ENCODE measurements at places on chromosomes 5 and 9.
A peak's percentile ranks its signal among the peaks of the same experiment; 100 is the strongest.

GRCh38 chr9:111056538-111056937 is 18.3 kb upstream of the LPAR1 start:
- DNase-seq = peak; percentile 39

DNA sequence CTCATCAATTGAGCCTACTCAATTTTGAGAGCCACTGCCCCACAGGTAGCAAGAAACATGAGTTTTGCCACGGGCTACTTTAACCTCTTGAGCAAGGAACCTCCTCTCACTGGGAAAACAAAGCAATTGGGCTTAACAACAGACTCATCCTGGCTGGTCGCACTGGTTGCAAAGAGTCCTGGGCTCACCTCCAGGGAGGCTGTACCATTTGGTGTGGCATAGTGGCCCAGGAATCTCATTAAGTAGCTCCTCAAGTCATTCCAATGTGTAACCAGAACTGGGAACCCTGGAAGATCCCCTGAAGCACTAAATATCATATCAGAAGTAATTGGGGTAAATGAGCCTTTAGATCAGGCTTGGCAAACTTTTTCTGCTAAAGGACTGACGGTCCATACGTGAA is 78.5 kb downstream of the MYO10 start:
- DNase-seq = no peak

GRCh38 chr5:122919969-122920368 is 74.6 kb downstream of the SNX24 start:
- no peak for DNase-seq

DNA sequence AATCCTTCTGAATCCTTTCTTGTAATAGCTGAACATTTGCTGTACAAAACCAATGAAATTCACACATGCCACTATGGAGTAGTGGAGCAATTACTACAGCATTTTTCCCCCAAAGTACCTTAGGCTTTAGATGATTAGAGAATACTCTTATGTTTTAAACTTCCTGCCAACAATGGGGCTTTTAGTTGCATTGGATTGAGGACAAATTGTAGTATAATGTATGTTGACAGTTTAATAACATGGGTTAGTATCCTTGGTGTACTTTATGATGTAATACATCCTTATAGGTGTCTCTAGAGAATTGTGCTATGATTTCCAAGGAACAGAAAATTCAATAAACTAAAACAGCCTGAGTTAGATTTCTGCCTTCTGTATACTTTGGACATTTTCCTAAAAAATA is 422.7 kb upstream of the GRAMD2B start:
- DNase-seq = no peak

GRCh38 chr5:9626955-9627354 is 3.2 kb downstream of the TAS2R1 start:
- no peak for DNase-seq

DNA sequence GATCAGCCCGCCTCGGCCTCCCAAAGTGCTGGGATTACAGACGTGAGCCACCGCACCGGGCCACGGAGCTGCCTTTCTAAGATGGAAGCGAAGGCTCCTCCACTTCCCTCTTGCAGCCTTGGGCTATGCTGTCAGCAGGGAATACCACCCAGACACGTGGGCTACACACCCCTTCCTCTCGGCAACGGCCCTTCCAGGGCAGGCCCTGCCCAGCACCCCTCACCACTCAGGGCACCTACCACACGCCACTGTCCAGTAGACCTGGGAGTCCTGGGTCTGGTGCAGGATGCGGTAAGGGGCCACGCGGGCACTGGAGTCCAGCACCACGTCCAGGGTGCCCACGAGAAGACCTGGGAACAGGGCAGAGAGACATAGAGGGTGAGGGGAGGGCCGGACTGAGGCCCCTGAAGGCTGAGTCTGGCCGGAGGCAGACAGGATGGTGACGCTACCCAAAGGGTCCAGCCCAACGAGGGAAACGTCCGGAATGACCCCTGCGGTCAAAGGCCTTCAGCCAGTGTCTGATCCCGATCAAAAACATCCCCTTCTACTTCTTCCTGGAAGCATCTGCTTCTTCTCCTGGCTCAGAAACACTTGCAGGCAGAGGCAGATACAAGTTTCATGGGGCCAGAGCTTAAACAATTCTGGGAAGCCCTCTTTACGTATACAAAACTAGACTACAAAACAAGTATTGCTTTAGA is 3.1 kb downstream of the TBC1D9B start:
- DNase-seq = no peak

DNA sequence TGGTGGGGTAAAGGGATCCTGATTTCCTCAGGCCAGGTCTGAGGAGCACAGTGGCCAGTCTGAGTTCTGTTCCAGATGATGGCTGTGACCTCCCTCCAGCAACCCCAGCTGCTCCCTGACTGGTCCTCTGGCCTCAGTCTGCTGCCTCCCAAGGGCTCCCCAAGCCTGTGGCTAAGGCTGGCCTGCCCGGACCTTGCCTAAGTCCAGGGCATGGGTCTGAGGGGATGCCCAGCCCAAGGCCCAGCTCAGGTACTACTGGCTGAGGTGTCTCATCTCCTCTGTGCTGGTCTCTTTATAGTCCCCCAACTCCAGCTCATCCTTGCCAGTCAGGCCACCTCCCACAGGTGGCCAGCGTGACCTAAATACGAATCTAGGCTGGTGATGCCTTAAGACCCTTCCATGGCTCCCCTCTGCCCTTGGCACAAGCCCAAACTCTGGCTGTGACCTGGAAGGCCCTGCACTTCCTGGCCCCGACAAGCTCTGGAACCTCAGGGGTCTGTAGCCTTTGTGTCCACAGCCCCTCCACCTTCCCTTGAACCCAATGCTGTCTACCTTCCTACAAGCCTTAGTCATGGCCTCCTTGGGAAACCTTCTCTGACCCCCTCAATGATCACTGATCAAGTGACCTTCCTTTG is 9.8 kb downstream of the KIF12 start:
- DNase-seq = no peak

DNA sequence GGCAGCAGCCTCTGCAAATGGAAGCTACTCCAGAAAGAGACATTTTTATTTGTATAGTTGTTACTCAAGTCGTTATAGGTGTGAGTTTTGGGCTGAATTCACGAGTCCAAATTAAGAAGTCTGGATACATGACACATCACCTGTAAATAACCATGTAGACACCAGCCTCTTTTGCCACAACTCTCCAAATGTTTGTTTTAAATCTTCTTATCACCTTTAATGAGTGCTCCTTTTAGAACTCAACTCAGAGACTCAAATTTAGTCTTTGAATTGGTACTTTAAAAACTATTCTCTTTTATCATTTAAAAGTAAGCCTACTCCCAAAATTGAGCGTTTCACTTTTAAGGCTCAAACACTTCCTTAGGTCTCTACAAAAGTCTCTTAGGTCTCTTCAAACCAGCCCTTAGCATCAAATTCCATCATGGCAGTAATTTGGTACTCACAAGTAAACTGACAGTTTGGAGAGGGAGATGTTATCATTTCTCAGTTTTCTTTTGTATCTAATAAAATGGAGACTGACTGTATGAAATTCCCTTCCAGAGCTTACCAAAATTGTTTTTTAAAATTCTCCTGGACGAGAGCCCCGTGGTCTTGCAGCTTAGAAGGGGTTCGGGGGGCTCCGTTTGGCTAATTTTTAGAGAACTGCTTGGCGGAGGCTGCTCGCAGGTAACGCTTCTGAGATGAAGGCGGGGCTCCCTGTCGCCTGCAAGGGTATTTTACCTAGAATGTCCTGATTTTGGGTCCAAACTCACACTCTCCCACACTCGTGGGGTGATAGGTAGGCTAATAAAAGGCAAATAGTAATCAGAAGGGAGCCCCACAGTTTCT is 194.6 kb downstream of the MEF2C start:
- DNase-seq = no peak

GRCh38 chr5:2143646-2144353 is 261.1 kb upstream of the IRX4 start:
- no peak for DNase-seq

GRCh38 chr5:98770209-98770910 is 3.1 kb upstream of the RGMB start:
- peak; percentile 72 for DNase-seq

DNA sequence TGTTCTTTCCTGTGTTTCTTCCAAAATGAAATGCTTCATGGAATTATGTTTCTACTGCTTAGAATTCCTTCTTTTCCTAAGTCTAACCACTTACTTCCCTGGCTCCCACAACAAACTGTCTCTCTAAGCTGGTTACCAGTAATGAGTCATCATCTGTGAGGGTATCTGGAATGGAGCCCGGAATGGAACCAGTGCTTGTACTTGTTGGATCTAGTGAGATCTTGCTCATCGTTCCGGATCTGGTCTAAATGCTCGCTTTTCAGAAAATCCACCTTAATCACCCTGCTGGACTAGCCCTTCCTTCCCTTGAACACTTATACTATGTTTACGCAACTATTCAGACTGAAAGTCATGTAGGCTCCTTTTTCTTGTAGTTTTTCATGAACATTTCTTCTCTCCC is 184.8 kb downstream of the PBX3 start:
- peak; percentile 99 for DNase-seq

DNA sequence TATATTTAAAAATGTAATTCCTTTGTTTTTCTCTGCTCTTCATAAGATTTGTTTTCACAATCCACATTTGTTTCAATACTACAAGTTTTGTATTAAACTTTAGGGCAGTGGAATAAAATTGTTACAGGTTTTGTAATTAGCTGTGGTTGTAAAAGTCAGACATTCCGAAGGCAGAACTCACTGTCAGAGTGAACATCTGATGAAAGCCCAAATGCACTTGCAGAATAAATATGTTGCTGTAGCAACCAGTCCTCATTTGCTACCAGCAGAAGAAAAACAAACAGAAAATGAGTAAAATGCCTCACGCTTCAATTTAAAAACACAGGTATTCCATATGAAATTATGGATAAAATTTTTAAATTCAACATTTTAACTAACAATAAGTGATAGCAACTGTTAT is 740.1 kb upstream of the FAM174A start:
- no peak for DNase-seq

- DNase-seq = no peak
Measured at GRCh38 chr5:142239394-142240159, 85.2 kb downstream of the SPRY4 start.

GRCh38 chr5:6596388-6596787 is 36.5 kb downstream of the NSUN2 start:
- DNase-seq = no peak

DNA sequence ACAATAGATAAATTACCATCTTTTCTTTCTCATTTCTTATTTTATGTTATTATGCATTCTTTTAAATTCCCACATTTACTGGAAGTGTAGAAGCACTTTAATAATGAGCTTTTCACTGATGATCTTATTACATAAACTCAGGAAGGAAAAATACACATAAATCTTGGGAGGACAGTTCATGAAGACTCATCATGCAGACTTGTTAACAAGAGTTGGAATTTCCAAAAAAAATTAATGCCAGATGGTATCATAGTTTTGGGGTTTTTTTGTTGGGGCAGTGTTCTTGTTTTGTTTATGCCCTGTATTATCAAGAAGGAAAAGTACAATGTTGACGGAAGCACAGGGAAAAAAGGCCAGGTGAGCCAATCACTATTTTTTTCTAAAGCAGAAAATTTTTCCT is 35.1 kb downstream of the CEMIP2 start:
- DNase-seq = no peak

GRCh38 chr9:115385383-115386122 is 267.6 kb upstream of the TNC start:
- DNase-seq = no peak

DNA sequence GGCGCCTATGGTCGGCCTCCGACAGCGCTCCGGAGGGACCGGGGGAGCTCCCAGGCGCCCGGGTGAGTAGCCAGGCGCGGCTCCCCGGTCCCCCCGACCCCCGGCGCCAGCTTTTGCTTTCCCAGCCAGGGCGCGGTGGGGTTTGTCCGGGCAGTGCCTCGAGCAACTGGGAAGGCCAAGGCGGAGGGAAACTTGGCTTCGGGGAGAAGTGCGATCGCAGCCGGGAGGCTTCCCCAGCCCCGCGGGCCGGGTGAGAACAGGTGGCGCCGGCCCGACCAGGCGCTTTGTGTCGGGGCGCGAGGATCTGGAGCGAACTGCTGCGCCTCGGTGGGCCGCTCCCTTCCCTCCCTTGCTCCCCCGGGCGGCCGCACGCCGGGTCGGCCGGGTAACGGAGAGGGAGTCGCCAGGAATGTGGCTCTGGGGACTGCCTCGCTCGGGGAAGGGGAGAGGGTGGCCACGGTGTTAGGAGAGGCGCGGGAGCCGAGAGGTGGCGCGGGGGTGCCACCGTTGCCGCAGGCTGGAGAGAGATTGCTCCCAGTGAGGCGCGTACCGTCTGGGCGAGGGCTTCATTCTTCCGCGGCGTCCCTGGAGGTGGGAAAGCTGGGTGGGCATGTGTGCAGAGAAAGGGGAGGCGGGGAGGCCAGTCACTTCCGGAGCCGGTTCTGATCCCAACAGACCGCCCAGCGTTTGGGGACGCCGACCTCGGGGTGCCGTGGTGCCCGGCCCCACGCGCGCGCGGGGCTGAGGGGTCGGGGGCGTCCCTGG is 561 bp downstream of the DAPK1 start:
- DNase-seq = no peak

- no peak for DNase-seq
Measured at GRCh38 chr5:50623666-50624065, 42.8 kb upstream of the PARP8 start.

- DNase-seq = no peak
Measured at GRCh38 chr9:92737611-92738299, 26.9 kb downstream of the BICD2 start.

GRCh38 chr9:673264-673965 is 168.1 kb upstream of the DMRT1 start:
- DNase-seq = no peak

DNA sequence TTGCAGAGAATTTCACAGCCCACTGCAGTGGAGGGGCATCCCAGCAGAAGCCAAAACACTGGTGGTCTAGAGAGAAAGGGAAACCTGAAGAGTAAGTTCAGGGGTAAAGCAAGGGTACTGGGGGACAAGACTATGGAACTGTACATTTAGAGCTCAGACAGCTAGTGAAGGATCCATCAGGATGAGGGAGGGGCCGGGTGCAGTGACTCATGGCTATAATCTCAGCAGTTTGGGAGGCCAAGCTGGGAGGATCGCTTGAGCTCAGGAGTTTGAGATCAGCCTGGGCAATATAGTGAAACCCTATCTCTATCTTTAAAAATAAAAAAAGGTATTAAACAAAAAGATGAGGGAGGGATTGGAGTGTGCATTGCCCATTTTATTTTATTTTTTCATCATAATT is 7.8 kb upstream of the ANKH start:
- peak; percentile 27 for DNase-seq

GRCh38 chr9:134593286-134594077 is 48.1 kb upstream of the COL5A1 start:
- DNase-seq = no peak

DNA sequence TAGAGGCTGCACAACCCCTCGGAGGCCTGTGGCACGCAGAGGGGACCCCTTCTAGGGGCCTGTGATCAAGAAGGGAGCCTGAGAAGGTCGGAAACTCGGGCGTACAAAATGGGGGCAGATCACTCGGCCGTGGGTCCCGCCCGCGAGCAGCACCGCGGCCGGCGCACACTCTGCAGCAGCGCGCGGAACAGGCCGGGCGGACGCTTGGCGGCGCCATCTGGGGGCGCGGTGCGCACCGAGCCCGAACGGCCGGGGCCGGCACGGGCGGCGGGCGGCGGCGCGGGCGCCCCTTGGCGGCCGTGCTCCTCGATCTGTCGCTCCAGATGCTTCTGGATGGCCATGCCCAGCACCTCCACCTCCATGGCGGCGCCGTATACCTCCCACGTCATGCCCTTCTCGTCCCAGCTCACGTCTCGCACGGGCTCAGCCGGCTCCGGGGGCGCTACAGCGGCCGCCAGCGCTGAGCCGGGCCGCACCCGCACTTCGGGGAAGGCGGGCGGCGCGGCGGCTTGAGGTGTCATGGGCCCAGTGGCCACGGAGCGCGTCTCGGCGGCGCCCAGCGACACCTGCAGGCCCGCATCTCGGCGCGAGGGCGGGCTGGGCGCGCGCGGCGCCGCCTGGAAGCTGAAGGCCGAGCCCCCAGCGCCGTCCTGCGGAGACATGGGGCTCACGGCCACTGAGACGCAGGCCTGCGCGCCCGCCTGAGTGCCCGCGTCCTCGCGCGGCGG is 13.1 kb downstream of the GPRIN1 start:
- DNase-seq = no peak
